Activated CD4-positive, alpha-beta T cell treated with anti-CD3 and anti-CD28 coated beads for 24 hours (primary cell): ENCODE measurements at places on chromosomes 2 and 18.
A peak's percentile ranks its signal among the peaks of the same experiment; 100 is the strongest.

GRCh38 chr2:237752761-237753165, 45.8 kb upstream of the RBM44 start:
- DNase-seq: no peak

GRCh38 chr2:46462936-46463335, 16.4 kb upstream of the TMEM247 start:
- DNase-seq: no peak

- DNase-seq: no peak
Measured at GRCh38 chr2:199865905-199866304, 14.9 kb upstream of the FTCDNL1 start.

- DNase-seq: no peak
Measured at GRCh38 chr2:161344692-161345091, 36.5 kb downstream of the PSMD14 start.

DNA sequence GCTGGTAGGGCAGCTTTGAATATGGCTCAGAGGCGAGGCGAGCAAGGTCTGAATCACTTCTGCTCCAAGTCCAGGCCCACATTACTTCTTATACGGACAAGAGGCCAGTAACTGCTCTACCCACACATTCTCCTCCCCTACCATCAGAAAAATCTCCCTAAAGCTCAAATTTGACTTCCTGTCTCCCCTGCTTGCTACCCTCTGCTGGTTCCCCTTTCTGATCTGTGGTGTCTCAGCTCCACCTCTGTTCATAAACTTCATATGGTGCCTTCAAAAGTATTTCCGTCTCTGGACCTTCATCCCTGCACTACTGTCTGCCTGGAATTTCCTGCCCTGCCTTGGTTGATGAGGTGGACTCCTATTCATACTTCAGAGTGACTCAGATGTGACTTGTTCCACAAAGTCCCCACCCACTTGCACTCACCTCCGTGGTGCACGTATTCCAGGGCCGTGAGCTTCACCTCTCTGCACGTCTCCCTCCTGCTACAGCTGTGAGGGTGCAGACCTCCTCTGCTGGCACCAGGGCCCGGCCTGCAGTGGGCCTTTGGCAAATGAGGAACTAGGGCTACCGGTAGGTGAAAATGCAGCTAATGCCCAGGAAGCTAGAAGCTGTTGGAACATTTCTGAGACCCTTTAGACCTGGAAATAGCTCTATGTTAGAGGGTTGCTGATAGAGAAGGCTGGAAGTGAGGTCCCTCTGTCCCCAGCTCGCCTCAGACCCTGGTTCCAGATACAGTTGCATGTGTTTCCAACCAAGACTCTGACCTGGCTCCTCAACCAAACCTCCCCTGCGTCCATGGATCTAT, 24.6 kb upstream of the KCMF1 start:
- peak; percentile 58 for DNase-seq

- no peak for DNase-seq
Measured at GRCh38 chr18:48892146-48892855, 58.5 kb downstream of the SMAD7 start.

DNA sequence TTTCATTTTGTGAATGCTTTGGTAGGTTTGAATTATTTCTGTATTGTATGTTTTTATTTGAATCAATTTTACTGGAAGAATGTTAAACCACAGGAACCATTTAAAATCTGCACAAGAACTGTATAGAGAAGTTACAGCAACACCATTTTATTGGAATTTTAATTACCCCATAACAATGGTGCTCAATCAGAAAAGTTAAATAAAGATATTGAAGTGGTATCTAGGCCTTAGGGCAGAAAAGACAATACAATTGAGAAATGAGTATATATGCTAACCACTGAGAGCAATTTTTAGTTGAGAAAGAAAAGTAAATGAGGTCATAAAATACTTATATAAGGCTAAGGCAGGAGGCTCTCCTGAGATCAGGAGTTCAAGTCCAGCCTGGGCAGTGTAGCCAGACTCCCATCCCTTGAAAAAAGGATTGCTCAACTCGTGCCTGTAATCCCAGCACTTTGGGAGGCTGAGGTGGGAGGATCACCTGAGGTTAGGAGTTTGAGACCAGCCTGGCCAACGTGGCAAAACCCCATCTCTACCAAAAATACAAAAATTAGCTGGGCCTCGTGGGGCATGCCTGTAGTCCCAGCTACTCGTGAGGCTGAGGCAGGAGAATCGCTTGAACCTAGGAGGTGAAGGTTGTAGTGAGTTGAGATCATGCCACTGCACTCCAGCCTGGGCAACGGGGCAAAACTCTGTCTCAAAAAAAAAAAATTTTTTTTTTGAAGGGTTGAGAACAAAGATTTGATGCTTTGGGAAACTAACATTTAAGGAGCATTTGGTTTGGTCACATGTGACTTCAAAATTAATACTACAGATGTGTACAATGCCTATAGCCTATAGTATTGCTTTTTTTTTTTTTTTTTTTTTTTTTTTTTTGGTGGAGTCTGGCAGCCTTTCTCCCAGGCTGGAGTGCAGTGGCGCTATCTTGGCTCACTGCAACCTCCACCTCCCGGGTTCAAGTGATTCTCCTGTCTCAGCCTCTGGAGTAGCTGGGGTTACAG, 212.9 kb upstream of the STON1 start:
- no peak for DNase-seq
